K562 (cell line): ENCODE measurements at places on chromosomes 11 and 22. TPM values are rescaled to one million over a fixed set of nuclear protein-coding genes. Genes with fewer than 3 reads are reported as not detected.

DNA sequence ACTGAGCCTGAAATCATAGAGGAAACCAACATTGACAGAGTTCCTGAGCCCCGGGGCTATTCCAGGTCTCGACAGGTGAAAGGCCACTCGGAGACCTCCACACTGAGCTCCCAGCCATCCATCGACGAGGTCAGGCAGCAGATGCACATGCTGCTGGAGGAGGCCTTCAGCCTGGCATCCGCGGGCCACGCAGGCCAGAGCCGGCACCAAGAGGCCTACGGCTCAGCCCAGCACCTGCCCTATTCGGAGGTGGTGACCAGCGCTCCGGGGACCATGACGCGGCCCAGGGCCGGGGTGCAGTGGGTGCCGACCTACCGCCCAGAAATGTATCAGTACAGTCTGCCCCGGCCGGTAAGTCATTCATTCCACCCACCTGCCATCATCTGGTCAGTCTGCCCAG lies 54.9 kb downstream of the C11orf91 start:
- H3K4me3 ChIP-seq = no peak overlapping the region
- H3K36me3 ChIP-seq = no peaks in the 10 kb centered on the region
- 0 out of 2 replicates have a peak, but pooled peaks cover 4% of the 10 kb centered on the region for H3K4me1 ChIP-seq
- H3K27ac ChIP-seq = no peak overlapping the region
- H3K27me3 ChIP-seq = peaks cover 15% of the 10 kb centered on the region

DNA sequence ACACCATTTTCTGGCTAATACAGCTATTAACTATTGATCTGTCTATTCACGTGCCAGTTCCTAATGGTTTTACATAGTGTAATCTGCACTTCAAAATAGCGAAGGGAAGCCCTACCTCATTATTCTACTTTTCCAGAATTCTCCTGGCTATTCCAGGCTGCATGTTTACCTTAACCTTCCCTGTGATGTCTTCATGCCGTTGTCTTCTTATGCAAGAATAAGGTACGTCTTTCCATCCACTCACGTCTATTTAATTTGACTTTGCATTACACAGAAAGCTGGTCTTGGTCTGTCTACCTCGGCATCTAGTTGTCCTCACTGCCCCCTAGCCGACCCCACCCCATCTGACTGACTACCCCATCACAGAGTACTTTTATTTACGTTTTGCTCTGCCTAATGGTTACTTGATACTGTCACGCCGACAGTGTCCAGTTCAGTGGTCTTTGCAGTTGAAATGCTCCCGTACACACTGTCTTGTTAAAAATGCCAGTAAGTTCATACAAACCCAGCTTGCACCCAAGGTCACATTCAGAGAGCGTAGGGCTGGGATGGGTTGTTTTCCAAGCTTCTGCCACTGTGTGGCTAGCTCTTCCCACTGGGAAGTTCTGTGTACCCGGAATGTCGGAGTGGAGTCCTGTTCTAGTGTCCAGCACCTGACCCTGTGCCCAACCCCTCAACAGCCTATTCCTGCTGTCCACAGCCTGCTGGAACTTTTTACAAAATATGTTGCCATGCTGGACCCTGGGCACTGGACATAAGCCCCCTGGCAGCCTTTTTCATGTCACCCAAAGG lies 15.0 kb downstream of the NEAT1 start:
- no peak for DNase-seq
- H3K36me3 ChIP-seq = peaks cover 90% of the 10 kb centered on the region
- H3K27ac ChIP-seq = no peak overlapping the region
- no peaks in the 10 kb centered on the region for H3K27me3 ChIP-seq

DNA sequence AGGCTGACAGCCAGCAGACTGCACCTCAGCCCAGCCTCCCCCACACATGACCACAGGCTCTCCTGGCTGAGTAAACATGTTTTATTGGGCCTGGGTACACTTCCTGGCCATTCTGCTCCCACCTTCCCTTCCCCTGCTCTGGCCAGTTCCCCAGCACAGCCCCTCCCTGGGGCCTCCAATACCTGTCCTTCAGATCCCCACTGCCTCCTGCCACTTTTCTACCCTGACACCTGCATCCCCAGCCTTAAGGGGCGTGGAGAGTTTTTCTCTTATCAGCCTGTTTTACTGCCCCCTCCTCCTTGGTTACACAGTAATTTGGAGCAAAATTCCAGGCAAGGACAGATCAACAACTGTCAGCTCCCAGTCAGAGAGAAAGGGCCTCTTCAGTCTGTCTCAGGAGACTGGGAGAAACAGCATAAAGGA lies at the start of gene ISX:
Gene ISX (plus strand): TSS at position 363 of the 423 bp plus-strand sequence. CDS start 930 bp downstream, outside the sequence.
- no peak for DNase-seq
- peak within 1 kb of the TSS; percentile 54; the same call in 2 of the 3 replicates for H3K27ac ChIP-seq
- H3K4me3 ChIP-seq = no peak within 1 kb of the TSS
- H3K27me3 ChIP-seq = no peaks in the 10 kb centered on the region

DNA sequence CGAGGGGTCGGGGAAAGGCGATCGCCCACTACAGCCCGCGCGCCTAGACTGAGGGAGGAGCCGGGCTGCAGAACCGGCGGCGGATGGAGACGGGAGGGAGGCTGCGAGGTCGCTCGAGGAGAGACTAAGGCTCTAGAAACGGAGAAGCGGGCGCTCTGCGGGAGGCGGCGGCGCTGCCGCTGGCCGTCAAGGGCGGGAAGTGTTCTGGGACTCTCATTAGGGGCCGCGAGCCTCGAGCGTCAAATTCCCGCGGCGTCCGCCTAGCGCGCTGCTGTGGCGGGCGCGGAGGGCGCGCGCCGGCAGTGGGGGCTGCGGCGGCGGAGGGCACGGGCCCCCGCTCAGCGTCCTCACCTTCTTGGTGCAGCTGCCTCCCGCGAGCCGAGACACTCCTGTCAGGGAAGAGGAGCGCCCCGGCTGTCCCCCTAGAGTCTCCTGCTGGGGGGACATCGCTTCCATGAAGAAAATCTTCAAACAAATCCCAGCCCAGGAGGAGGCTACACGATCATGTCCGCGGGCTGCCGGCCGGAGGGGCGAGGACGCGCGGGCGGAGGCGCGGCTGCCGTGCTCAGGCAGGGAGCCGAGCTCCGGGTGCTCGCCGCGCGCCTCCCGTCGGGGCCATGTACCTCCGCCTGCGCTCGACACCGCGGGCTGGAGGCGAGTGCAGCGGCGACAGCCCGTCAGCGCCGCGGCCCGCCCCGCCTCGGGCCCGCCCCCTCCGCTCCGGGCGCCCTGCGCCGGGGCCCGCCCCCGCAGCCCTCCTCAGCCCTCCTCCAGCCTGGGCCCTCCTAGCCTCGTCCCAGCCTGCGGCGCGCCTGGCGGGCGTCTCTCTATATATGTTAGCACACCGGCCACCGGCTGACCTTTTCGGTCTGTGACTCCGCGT lies at the start of gene ARHGAP20:
Gene ARHGAP20 (minus strand): TSS at position 662 of the 883 bp plus-strand sequence. CDS start 206 bp downstream, at position 456.
- H3K36me3 ChIP-seq = no peaks in the 10 kb centered on the region
- H3K4me3 ChIP-seq = no peak within 1 kb of the TSS
- DNase-seq = peak; percentile 62
- H3K27ac ChIP-seq = no peak within 1 kb of the TSS

DNA sequence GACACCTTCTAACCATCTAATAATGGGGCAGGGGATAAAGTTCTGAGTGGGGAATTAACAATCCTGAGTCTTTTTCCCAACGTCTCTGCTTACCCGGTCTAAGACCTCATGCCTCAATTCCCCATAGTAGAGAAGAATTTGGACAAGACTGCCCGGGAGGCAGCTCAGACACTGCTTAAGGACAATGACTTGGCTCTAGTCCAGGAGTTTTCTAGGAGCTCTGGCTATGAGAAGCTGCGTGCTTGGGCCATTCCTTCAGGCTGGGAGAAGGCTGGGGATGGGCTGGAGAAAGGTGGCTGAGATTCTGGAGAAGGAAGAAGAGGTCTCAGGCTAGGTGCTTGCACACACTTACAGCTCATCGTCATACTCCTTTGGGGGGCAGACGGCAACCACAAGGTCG lies 19.8 kb upstream of the ABCC8 start:
- H3K4me3 ChIP-seq = no peak overlapping the region
- no peak overlapping the region for H3K27ac ChIP-seq
- no peaks in the 10 kb centered on the region for H3K36me3 ChIP-seq
- no peaks in the 10 kb centered on the region for H3K4me1 ChIP-seq
- DNase-seq = no peak

DNA sequence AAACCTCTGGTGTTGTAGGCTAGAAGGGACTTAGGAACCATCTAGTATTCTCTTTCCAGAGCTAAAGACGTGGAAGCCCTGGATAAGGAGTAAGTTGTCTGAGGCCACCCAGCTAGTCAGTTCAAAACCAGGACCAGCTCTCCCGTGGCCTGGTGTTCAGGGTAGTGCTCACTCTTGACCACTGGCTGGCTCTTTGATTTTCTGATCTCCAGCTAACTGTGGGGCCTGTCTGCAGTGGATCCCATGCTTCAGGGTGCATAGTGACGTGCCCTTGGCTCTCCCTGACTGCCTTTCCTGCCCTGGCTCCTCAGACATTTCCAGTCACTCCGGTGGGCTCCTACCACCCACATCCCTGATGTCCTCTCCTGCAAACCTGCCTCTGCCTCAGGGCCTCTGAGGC lies 1.3 kb downstream of the CLMP start:
- H3K4me3 ChIP-seq = no peak overlapping the region
- no peak for DNase-seq
- H3K4me1 ChIP-seq = peaks cover 5% of the 10 kb centered on the region; the same call in 1 of the 2 replicates
- no peaks in the 10 kb centered on the region for H3K36me3 ChIP-seq

DNA sequence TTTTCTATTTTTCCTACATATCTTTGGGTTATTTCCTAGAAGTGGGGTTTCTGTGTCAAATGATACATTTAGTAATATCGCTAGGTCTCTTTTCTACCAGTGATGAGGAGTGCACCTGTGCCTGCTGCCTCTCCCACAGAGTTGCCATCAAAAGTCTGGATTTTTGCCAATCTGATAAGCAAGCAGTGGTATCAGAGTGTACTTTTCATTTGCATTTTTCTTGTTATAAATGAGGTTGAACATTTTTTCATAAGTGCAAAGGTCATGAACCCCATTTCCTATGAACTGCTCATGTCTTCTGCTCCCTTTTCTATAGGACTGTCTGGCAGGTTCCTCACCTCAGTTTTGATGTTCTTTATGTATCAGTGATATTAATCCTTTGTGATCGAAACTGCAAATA lies 1.7 kb downstream of the TRPM5 start:
- H3K36me3 ChIP-seq = no peaks in the 10 kb centered on the region
- H3K27me3 ChIP-seq = peaks cover 25% of the 10 kb centered on the region
- no peaks in the 10 kb centered on the region for H3K4me1 ChIP-seq
- no peak overlapping the region for H3K4me3 ChIP-seq
- DNase-seq = no peak
- no peak overlapping the region for H3K27ac ChIP-seq

DNA sequence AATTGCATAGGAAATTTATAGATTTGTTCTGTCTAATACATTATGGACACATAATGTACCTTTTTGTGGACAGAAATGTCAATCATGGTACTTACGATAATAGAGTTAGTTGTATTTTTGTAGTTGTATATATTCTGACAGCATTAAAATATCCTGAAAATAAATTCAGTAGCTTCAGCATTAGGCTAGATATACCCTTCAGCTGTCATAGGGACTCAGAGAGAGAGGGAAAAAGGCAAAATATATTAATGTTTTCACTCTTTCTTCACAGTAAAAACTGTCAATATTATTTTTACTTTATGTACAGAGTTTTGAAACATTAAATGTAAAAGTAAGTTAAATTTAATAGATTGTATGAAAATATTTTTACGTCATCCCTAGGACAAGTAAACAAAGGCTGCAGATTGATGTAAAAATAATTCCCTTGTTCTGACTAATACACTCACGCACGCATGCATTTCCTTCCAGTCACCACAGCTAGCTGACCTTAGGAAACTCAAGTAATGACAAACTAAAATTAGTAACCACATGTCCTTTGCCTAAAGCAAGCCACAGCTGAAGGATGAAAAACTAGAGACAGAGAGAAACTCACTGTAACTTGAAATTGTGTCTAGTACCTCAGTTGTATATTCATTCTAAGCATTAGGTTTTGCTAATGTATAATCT lies 104.7 kb upstream of the CARD18 start:
- H3K36me3 ChIP-seq = no peaks in the 10 kb centered on the region
- no peak for DNase-seq
- no peaks in the 10 kb centered on the region for H3K27me3 ChIP-seq
- H3K4me3 ChIP-seq = no peak overlapping the region

DNA sequence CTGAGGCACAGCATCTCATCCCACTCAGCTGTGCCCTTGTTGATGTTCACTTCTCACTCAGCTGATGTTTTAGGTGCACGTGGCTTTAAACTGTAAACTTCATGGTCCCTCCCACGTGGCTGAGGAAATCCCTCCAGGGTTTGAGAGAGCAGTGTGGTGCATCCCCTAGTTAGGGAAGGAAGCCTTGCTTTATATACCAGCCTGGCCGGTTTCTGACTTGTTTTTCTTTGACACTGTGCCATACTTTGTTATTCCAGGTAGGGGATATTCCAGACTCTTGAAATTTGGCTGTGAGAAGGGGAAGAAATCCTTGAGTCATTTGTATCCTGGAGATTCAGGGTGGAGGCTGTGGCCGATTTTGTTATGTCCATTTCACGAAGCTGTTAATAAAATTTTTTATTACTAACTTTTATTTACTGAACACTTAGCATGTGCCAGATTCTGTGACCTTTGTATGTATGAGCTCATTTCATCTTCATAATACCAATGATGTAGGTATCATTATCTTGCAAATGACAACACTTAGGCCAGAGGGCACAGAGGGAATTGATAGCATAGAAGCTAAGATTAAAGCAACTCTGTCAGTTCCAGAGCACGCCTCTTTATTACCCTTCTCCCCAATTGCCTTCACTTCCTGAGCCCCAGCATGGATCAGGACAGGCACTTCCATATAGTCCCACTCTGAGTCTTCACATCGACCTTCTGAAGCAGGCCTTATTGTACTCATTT lies 116.6 kb downstream of the NAV2 start:
- no peak overlapping the region for H3K4me3 ChIP-seq
- H3K27ac ChIP-seq = no peak overlapping the region
- no peak for DNase-seq
- no peaks in the 10 kb centered on the region for H3K4me1 ChIP-seq

DNA sequence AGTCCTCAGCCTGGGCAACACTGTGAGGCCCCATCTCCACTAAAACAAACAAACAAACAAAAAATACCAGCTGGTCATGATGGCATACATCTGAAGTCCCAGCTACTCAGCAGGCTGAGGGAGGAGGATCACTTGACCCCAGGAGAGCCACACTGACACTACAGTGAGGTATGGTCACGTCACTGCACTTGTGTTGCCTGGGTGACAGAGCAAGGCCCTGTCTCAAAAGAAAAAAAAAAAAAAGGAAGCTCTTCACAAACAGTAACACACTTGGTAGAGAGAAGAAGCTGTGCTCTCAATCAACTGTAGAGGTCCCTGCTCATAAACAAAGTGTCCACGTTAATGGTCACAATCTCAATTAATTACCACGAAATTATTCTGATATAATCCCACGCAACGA lies 401.6 kb upstream of the CCDC90B start:
- no peak overlapping the region for H3K27ac ChIP-seq
- H3K4me1 ChIP-seq = no peaks in the 10 kb centered on the region
- no peaks in the 10 kb centered on the region for H3K36me3 ChIP-seq
- no peak for DNase-seq

KCNQ1OT1 gene
- 1.4 and 1.7 TPM in 2 replicates for total RNA-seq

OTOG gene
- total RNA-seq = not detected in 2 replicates

TRIM49 gene
- not detected in 2 replicates for total RNA-seq

LARGE2 gene
- total RNA-seq = 12.6 and 14.1 TPM in 2 replicates

BID gene
- 94.7 and 99.6 TPM in 2 replicates for total RNA-seq

MORC2 gene
- 34.7 and 35.5 TPM in 2 replicates for total RNA-seq

TMPRSS6 gene
- not detected in 2 replicates for total RNA-seq

DEPDC7 gene
- 9.4 and 9.5 TPM in 2 replicates for total RNA-seq
